ENCODE measurements at places on chromosomes 5 and 9. TPM values are rescaled to one million over a fixed set of nuclear protein-coding genes. Genes with fewer than 3 reads are reported as not detected.

DNA sequence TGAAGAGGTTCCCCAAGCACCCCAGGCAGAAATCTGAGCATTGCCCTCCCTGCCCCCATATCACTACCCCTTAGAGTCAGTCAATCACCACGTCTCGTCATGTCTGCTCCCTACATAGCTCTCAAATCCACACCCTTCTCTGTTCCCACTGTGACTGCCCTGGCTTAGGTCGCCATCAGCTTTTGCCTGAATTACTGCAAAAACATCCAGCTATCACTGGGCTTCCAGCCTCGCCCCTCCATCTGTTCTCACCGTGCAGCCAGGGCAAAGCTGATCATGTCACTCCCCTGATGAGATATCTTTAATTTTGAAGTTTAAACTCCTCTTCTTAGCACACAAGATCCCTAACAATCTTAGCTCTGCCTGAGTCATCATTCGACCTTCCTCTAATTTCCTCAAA lies 89.6 kb upstream of the TBC1D2 start:
- no peak for DNase-seq

- DNase-seq: no peak
These were observed 62.2 kb downstream of the CFAP77 start for GRCh38 chr9:132472199-132472598.

CAMLG gene
- 27.0 TPM for total RNA-seq

- DNase-seq: no peak
These were observed 137.5 kb downstream of the AP3B1 start for GRCh38 chr5:78157001-78157400.

NMUR2 gene
- total RNA-seq: not detected

DNA sequence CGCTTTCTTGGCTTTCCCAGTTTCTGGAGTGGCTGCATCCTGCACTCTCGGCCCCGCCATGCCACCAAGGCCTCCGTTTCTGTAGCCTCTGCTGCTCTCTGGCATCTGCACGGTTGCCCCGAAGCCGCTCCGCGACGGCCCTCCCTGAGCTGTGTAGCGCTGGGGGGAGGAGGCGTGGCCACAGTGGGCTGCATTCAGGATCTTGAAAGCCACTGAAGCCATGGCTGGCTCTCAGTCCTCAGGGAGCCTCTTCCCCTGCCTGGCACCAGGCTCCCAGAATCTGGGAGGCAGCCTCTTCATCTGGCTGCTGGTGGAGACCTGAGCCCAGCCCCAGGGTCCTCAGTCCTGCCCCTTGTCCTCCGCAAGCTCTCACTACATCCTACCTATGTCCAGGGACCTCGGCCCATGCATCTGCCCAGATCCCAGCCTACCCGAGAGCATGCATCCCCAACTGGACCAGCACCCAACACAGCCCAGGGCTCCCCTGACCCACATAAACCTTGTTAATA lies 25.1 kb downstream of the PAEP start:
- no peak for DNase-seq

GRCh38 chr5:1129711-1130055 lies 17.8 kb upstream of the SLC12A7 start:
- DNase-seq: no peak

DNA sequence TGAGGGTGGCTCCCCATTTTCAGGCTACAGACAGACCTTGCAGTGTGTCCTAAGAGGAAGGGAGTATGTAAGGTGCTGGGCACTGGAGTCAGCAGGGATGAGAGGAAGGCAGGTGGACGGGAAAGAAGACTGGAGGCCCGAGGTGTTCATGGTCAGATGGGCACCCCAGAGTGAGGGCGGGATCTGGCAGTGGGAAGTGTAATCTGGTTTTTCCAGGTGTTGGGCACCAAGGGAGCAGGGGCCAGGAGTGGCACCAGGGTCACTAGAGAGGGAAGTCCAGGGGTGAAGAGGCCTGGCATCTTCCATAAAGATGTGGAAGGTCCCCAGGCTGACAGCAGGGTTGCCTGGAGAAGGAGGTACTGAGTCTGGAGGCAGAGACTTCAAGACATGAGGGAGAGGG lies 29.7 kb downstream of the PITX1 start:
- no peak for DNase-seq

DNA sequence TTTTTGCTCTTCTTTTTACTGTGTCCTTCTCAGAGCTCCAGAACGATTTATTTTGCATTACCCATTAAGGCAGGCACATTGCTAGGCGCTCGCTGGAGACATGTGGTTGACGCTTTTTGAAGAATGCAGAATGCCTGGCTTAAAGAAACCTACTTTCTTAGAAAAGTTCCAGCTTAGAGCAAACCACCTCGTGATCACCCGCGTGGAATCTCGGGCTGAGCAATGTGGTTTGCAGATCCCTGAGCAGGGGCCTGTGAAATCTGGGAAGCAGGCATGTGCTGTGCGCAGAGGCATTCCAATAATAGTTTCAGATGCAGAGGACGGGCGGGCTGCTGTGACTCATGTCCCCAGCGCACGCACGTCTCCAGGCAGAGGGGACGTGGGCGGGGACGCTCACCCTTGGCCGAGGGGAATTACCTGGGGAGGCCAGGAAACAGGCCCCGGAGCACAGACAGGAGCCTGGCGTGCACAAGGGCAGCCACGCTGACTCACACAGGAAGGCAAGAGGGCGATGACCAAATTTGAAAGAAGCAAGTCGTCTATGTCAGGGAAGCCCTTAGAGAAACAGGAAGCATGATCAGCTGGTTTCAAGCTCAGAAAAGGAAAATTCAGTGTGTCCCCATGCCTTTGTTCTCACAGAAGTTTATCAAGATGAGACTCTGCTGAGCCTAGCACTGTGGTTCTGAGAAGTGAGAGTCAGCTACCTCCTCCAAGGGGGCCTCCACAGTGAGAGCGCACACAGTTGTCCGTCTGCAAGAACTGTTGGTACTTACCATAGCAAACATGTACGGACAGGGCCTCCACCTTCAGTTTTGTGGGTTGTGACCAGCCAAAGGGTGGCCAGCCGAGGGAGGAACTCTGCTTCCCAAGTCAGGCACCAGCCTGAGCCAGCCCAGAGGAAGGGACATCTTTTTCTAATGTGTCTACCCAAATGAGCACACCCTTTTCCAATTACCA lies 218.6 kb downstream of the PIK3R1 start:
- DNase-seq: no peak

GRCh38 chr5:180558232-180558631 lies 33.1 kb downstream of the SCGB3A1 start:
- no peak for DNase-seq

Data from neural progenitor cell (in vitro differentiated cells).